ENCODE measurements at places on chromosomes 16 and 17. TPM values are rescaled to one million over a fixed set of nuclear protein-coding genes. Genes with fewer than 3 reads are reported as not detected.
A peak's percentile ranks its signal among the peaks of the same experiment; 100 is the strongest.

DNA sequence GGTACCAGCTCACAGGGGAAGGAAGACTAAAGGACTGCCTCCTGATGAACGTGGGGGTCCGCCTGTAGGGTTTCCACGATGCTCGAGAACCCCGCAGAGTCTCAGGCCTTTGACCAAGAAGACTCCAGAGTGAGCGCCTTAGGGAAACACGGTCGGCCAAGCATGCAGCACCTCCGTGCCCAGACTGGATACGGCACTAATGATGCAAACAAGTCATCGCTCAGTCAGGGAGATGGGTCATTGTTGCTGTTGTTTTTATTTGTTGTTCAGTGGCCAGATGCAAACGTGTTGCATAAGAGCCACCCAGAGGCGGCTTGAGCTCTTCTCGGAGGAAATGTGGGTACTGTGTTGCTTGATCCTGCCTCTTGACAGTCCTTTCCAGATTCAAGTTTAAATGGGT lies 19.3 kb upstream of the RBFOX3 start:
- H3K4me3 ChIP-seq = no peak overlapping the region
- H3K4me1 ChIP-seq = no peaks in the 10 kb centered on the region
- peak; percentile 31 for DNase-seq
- H3K27ac ChIP-seq = no peak overlapping the region
- no peaks in the 10 kb centered on the region for H3K36me3 ChIP-seq

- H3K36me3 ChIP-seq = no peaks in the 10 kb centered on the region
- no peaks in the 10 kb centered on the region for H3K4me1 ChIP-seq
- no peak overlapping the region for H3K4me3 ChIP-seq
- no peak overlapping the region for H3K27ac ChIP-seq
- H3K27me3 ChIP-seq = no peaks in the 10 kb centered on the region
Observed at GRCh38 chr17:76200354-76200753, 39.9 kb downstream of the RNF157 start.

DNA sequence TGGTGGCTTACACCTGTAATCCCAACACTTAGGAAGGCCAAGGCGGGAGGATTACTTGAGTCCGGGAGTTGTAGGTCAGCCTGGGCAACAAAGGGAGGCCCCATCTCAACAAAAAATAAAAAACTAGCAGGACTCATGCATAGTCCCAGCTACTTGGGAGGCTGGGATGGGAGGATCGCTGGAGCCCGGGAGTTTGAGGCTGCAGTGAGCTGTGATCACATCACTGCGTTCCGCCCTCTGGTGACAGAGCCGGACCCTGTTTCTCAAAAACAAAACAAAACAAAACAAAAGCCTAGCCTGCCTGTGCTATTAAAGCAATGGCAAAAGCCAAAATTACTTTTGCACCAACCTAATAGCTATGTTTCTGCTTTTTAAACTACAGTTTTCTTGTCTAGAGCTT lies 1.5 kb downstream of the FCSK start:
- no peak overlapping the region for H3K27ac ChIP-seq
- H3K4me1 ChIP-seq = peaks cover 4% of the 10 kb centered on the region
- H3K36me3 ChIP-seq = no peaks in the 10 kb centered on the region
- no peak overlapping the region for H3K4me3 ChIP-seq

GRCh38 chr17:1713160-1713877 lies 3.1 kb upstream of the TLCD2 start:
- DNase-seq = no peak
- H3K27me3 ChIP-seq = no peaks in the 10 kb centered on the region
- peak overlapping the region; percentile 78 for H3K4me3 ChIP-seq
- no peaks in the 10 kb centered on the region for H3K36me3 ChIP-seq
- peaks cover 16% of the 10 kb centered on the region for H3K4me1 ChIP-seq
- no peak overlapping the region for H3K27ac ChIP-seq

- DNase-seq = no peak
- H3K36me3 ChIP-seq = no peaks in the 10 kb centered on the region
- no peaks in the 10 kb centered on the region for H3K27me3 ChIP-seq
- H3K4me3 ChIP-seq = no peak overlapping the region
- peaks cover 18% of the 10 kb centered on the region for H3K4me1 ChIP-seq
Observed at GRCh38 chr17:50049636-50050035, 6.3 kb upstream of the ITGA3 start.

GRCh38 chr17:62163847-62164246 lies 98.8 kb upstream of the MED13 start:
- no peaks in the 10 kb centered on the region for H3K36me3 ChIP-seq
- DNase-seq = peak; percentile 13
- H3K27ac ChIP-seq = no peak overlapping the region
- no peaks in the 10 kb centered on the region for H3K4me1 ChIP-seq

- H3K36me3 ChIP-seq = peaks cover 26% of the 10 kb centered on the region
- DNase-seq = no peak
- H3K27me3 ChIP-seq = no peaks in the 10 kb centered on the region
- H3K4me3 ChIP-seq = no peak overlapping the region
- H3K4me1 ChIP-seq = no peaks in the 10 kb centered on the region
Observed at GRCh38 chr17:284676-285355, 67.8 kb downstream of the RPH3AL start.

DNA sequence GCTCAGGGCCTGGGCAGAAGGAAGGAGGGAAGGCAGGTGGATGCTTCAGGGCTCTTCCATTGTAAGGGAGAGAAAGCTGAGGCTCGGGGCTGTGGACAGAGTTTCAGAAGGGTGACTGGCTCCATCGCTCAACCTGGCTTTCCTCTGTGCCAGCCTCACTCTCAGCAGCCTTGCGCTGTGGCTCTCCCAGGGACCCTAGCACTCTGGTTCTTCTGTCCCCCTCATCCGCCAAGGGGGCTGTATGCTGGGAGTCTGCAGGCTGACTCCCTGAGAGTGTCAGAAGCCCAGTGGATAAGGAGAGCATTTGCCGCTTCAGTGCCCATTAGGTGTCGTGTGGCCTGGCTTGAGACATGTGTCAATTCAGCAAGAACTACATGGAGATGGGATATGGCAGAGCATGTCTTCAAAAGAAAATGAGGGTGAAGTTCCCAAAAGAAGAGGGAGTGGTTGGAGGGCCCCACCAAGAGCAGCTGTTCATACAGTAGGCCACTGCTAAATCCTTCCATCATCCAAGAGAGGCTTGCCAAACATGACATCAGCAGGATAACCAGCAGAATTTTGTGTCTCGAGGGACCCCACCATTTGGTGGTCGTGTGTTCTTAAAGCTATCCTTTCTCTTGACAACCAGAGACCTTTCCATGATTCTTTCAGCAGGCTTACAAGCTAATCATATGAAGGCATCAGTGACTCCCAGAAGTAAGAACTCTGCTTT lies 148.2 kb downstream of the IRX5 start:
- no peak for DNase-seq
- no peaks in the 10 kb centered on the region for H3K36me3 ChIP-seq
- H3K4me1 ChIP-seq = peaks cover 4% of the 10 kb centered on the region

GRCh38 chr17:57004944-57005579 lies 27.1 kb downstream of the SCPEP1 start:
- H3K27ac ChIP-seq = no peak overlapping the region
- no peaks in the 10 kb centered on the region for H3K27me3 ChIP-seq
- no peaks in the 10 kb centered on the region for H3K4me1 ChIP-seq
- no peak for DNase-seq

The EPX gene
- not detected for total RNA-seq

GRCh38 chr17:32483451-32484019 lies 3.3 kb upstream of the CDK5R1 start:
- H3K4me1 ChIP-seq = no peaks in the 10 kb centered on the region
- peak overlapping the region; percentile 38 for H3K27ac ChIP-seq

- H3K36me3 ChIP-seq = no peaks in the 10 kb centered on the region
- DNase-seq = peak; percentile 30
- H3K27ac ChIP-seq = peak overlapping the region; percentile 74
- no peak overlapping the region for H3K4me3 ChIP-seq
Observed at GRCh38 chr17:75642182-75642783, 9.0 kb downstream of the SMIM5 start.
